NT2/D1 (cell line): ENCODE measurements at places on chromosomes 1 and 21.

DNA sequence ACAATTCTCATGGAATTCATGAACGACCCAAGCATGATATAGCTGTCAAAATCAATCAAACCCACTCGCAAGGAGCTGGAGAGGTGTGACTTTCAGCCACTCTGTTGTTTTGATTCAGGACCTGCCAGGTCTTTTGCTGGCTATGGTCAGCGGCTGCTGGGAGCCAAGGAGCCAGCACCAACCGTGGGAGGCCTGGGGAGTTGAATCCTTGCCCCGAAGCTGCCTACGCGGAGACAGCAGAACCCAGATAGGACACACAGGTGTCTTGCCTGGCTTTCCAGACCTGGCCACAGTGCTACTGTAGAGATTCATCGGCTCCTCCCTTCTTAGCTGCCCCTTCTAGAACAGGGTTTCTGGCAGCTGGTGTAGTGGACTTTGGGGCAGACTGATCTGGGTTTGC, 42.7 kb downstream of the ZSCAN20 start:
- DNase-seq = no peak

- DNase-seq = no peak
Measured at GRCh38 chr1:212118167-212118871, 82.8 kb downstream of the DTL start.

- DNase-seq = no peak
Measured at GRCh38 chr1:27445177-27445936, 44.6 kb downstream of the WASF2 start.

DNA sequence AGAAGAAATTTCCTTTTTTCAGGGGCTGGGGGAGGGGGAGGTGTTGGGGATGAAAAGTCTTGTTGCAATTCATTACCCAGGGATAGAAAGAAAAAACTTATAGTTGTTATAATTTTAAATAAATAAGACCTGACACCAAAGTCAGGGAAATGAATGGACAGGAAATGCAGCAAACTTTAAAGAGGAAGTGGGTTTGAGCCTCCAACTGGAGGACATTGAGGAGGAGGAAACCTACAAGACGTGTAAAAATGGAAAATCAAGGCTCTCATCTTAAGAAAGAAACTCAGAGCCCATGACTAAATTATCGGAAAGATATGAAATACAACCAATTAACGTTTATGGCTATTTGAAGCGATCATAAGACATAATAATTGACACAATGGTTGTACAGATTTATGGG, 54.4 kb downstream of the NIBAN1 start:
- no peak for DNase-seq

DNA sequence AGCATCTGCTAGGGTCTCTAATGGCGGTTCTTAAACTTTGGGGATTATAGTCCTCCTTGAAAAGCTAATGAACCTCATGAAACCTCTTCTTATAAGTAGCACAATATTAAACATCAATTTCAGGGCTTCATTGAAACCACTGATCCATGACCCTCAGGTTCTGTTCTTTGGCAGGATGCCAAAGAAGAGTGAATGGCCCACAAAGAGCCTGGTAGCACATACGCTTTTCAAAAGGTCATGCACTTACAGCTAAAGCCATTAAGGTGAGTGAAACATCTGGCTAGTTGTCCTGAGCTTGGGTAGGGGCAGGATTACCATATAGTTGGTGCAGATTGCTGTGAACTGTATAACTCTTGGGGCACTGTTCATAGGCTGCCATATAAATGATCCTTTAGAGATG, 42.3 kb downstream of the MDM4 start:
- DNase-seq = no peak

GRCh38 chr1:154260127-154260526, 12.3 kb upstream of the HAX1 start:
- DNase-seq = no peak

- DNase-seq = no peak
Measured at GRCh38 chr1:154328318-154329151, 3.2 kb downstream of the ATP8B2 start.

GRCh38 chr1:181423301-181423918, 59.9 kb upstream of the CACNA1E start:
- peak; percentile 46 for DNase-seq

GRCh38 chr1:21620496-21620895, 48.7 kb downstream of the RAP1GAP start:
- DNase-seq = no peak

DNA sequence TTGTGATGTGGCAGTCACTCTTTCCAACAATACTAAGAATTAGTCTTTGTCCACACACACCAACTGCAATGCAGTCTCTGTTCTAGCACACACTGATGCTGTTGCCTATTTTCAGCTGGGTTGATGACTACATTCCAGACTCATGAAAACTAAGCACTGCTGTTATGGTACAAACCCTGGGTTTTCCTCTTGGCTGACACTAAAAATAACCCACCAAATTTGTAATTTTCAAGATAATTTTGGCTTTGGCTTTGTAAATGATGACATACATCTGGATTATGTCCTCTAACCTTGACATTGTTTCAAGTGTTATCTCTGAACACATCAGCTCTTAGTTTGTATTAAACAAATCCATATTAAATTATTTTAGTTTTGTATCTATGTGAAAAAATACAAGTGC, 444.8 kb downstream of the PTPRC start:
- DNase-seq = no peak

- DNase-seq = no peak
Measured at GRCh38 chr1:221865808-221866207, 123.9 kb upstream of the DUSP10 start.

DNA sequence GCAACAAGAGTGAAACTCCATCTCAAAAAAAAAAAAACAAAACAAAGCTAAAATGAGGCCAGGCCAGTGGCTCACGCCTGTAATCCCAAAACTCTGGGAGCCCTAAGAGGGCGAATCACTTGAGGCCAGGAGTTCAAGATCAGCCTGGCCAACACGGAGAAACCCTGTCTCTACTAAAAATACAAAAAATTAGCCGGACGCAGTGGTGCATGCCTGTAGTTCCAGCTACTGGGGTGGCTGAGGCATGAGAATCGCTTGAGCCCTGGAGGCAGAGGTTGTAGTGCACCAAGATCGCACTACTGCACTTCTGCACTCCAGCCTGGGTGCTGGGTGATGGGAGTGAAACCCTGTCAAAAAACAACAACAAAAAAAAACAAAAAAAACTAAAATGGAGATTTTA, 191.2 kb upstream of the SGIP1 start:
- DNase-seq = no peak

GRCh38 chr1:7587108-7587772, 183.9 kb upstream of the VAMP3 start:
- DNase-seq = no peak

DNA sequence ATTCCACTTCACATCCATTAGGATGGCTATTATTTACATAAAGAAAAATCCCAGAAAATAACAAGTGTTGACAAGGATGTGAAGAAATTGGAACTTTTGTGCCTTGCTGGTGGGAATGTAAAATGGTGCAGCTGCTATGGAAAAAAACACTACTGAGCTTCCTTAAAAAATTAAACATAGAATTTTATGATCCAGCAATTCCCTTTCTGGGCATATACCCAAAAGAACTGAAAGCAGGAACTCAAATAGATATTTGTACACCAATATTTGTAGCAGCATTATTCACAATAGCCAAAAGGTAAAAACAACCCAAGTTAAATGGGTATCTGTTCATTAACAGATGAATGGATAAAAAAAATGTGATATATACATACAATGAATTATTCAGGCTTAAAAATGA, 45.6 kb downstream of the WNT2B start:
- no peak for DNase-seq

DNA sequence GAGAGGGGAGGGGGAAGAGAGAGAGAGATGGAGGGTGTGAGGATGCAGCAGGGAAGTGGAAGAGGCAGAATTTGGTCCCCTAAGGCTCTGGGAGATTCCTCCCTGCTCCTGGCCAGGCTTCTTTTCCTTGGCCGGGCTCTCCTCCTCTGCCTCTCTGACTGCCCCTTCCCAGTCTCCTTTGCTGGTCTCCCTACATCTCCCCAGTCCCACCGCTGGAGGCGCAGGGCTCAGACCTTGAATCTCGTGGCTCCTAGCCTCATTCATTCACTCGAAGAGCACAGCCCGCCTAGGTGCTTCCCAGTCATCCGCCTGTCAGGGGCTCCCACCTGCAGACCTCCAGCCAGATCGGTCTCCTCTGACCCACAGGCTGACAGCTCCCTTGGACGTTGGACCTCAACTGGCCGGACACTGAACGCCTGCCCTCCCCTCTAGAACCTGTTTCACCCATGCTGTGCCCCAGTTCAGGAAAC, 76.5 kb downstream of the VWA5B1 start:
- peak; percentile 55 for DNase-seq

DNA sequence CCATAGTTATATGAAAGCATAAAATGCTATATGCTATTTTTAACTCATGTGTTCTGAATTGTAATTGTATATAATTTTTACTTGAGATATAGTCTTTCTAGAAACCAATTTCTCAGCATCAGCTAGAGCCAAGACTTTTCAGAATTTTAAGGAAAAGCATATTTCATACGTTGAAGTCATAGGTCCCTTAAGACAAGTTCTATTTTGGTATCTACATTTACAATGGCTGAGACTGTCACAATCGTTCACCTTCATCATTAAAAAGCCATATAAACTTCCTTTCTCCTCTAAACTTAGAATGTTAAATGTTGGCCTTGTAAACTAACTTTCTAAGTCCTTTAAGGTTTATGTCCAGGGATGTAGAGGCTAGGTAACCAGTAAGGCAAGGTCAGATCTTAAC, 104.1 kb downstream of the LRRC40 start:
- DNase-seq = no peak

GRCh38 chr1:10755970-10756521, 40.4 kb downstream of the CASZ1 start:
- DNase-seq = no peak

- DNase-seq = peak; percentile 100
Measured at GRCh38 chr1:31065310-31066217, at the start of gene PUM1. Gene PUM1, minus strand, starts transcription at chr1:31065717. Its CDS starts 6,151 bp downstream, at chr1:31059566.

GRCh38 chr1:68954841-68955240, 458.0 kb upstream of the DEPDC1 start:
- no peak for DNase-seq

DNA sequence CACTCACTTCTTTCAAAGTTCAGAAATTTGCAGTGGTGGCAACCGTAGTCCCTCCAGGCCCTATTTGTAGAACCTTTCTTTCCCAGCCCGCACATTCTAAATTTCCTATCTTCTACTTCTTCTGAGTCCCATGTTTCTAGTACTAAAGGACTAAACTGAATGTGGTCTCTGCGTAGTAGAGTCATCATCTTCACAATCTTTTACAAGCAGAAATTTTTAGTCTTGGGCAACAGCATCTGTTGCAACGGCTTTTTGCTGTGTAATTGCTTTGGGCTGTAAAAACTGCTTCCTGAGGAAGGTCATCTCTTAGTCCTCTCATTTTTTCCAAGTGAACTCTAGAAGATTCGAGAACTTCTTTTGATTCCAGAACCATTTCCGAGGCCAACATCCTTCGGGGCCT, 23.9 kb downstream of the VAV3 start:
- no peak for DNase-seq

- DNase-seq = peak; percentile 61
Measured at GRCh38 chr1:16226490-16227179, 10.3 kb downstream of the CPLANE2 start.

- DNase-seq = no peak
Measured at GRCh38 chr1:2277741-2278488, 49.8 kb downstream of the SKI start.

DNA sequence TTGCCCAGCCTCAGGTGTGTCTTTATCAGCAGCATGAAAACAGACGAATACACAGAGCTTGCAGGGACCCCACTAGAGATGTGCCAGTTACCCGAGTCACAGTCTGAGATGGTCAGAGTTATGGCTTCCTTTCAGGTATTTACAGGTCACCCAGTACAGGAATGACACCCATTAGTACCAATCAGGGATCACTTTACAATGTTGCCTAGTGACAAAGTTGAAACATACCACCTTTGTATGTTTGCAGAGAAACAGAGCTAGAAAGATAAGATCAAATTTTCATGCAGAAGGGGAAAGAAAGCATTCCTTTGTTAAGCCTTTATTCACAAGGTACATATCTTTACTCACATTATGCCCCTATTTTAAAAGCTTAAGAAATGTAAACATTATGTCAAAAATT, 137.6 kb downstream of the RGS7 start:
- no peak for DNase-seq

DNA sequence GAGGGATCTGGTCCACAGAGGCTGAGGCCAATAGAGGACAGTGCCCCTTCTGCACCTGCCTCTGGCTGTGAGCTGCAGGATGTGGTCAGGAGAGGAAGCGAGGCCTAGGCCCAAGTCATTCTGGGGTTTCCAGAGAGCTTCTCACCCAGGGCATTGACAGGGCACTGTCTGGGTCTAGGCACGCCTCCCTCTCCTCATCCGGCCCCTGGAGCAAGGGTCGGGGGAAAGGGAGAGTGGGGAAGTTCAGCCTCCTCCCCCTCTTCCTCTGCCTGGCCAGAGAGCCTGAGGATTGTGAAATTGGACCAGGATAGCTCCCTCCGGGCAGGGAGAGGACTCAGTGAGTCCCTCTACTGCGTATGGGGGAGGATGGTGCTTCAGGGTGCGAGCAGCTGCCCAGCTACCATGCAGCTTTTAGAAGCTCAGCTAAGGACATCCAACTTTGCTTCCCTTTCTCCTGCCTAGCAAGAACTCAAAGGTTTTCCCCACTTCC, 6.3 kb upstream of the INAVA start:
- DNase-seq = no peak

- DNase-seq = no peak
Measured at GRCh38 chr1:171261336-171261735, 13.0 kb downstream of the FMO1 start.

- DNase-seq = no peak
Measured at GRCh38 chr1:225772848-225773247, 4.8 kb upstream of the SRP9 start.

DNA sequence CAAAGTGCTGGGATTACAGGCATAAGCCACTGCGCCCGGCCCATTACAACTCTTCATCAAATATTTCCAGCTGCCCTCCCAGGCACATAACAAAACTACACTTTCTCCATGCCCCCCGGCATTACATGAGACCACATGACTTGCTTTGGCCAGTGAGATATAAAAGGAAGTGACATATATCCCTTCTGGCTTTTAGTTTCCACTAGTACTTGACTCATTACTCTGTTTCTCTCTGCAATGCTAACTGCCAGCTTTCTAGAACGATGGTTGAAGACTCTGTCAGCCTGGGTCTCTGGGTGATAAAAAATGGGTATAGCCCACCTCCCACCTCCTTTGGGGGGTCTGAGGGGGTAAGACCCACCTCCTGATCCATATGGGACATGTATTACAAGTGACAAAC, 24.2 kb downstream of the ABL2 start:
- DNase-seq = no peak

DNA sequence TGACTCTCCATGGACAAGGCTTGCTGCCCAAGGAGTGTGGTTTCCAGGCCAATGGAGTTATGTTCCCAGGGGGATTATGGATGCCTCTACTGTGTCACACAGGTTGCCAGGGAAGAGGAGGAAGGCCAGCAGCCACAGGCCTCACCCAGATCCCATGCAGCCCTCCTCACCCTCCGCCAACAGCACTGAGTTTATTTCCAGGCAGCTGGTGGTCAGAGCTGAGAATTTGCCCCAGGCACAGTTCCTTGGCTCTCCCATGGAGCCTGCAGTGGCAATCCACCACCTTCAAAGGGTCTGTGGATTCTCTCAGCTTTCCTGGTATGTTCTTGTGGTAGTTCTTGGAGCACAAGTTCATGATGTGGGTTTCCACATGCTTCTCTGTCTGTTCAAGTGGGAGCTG, 79.2 kb downstream of the NTNG1 start:
- DNase-seq = no peak

GRCh38 chr21:32048353-32048752, 175.5 kb downstream of the HUNK start:
- peak; percentile 36 for DNase-seq
